ENCODE measurements at places on chromosomes 16 and 17.

GRCh38 chr17:7839190-7839875, 5.3 kb downstream of the KDM6B start:
- DNase-seq: peak; percentile 25

GRCh38 chr16:2835638-2836493, 5.8 kb downstream of the ZG16B start:
- DNase-seq: no peak

- no peak for DNase-seq
Observed at GRCh38 chr17:7501729-7502128, 17.6 kb downstream of the POLR2A start.

DNA sequence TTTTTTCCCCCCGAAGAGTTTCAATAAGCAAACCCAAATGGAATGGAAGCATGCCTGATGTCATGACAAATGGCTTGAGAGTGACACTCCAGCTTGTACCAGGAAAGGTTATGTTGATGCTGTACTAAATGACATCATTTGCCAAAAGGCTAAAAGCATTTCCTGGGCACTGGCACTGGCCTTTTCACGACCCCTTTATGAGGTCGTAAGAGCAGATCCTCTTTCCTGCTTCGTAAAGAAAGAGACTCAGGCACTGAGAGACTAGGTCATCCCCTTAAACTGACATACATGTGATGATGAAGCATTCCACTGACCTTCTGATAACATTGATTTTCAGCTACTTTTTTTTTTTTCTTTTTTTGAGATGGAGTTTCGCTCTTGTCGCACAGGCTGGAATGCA, 30.5 kb downstream of the CEP295NL start:
- no peak for DNase-seq

DNA sequence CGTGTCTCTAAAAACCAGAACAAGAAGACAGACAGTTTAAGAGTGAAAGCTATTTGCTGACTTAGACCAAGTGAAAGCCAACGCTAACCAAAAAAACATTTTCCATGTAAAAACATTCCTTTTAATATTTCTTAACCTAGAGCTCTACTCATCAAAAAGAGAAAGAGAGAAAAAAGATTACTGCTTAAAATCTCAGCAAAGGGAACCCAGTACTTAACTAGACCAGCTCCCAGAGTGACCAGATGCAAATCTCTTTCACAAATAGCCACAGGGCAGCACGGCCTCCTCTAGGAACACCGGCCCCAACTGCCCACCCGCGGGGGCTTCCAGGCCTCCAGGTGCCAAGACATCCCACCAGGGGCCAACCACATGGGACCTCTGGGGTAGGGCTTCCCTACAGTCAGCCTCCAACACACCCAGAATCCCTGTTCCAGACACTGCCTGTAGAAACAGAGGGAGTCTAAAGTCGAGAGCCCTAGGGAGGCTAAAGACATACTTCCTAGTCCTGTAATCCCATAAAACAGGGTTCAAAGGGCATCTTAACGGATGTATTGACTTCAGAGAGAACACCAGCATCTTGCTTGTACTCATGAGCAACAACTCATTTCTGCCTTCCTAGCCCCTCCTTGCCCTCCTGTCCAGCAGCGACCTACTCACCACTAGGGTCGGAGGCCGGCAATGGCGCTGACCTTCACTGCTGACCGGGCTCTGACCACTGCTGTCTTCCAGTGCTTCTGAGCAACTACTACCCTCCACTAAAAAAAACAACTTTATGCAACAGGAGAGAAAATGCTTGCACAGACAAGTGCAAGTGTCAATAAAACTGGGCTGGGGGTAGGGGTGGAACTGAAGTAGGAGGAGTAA, 21.3 kb downstream of the ZCCHC14 start:
- no peak for DNase-seq

DNA sequence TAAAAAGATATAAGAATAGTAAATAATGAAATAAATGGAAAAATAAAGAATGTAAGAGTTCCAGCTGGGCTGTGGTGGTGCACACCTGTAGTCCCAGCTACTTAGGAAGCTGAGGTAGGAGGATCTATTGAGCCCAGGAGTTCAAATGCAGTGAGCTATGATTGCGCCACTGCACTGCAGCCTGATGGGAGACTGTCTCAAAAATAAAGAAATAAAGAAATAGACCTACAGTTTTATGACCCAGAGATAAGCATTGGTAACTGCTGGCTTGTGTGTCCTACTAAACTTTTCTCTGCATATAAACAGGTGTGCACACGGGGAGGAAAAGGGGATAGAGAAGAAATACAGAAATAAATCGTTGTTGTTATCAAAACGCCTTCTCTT, 7.8 kb upstream of the PDP2 start:
- no peak for DNase-seq

- peak; percentile 42 for DNase-seq
Observed at GRCh38 chr17:35214631-35215273, 20.6 kb upstream of the SLC35G3 start.

DNA sequence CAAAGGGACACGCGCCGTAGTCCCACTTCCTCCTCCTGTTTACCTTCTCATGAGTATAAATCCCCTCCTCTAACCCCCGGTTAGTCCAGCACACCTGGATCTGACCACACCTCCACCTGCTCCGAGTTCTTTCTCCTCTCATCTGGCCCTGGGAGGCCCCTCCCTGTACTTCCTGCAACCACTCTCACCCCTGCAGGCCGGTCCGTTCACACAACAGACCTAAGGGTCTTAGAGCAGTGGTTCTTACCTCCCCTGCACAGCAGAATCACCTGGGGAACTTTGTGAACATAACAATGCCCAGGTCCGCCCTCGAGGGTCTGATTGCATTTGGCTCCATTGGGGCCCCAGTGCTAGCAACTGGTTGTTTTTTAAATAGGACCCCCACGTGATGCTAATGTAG, 24.8 kb downstream of the TMEM114 start:
- no peak for DNase-seq

- peak; percentile 20 for DNase-seq
Observed at GRCh38 chr16:10988164-10988803, 43.9 kb downstream of the CLEC16A start.
